ENCODE measurements at places on chromosomes 6 and 20.

DNA sequence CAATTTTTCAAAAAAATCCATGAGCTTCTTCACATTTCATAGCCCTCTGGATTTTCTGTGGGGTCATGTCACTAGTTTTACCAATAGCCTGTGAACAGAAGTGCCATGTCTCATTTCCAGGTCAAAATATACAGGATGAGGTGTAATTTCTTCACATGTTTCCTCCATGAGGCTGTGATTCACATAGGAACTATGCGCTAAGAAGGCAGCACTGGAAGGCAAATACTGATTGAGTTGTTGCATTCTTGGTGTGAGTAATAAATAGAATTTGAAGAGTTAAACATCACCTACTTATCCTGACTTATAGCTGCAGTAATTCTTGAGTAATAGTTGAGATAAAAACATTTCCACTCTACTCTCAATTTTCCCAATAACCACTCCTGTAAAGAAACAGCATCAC is 442.3 kb downstream of the HAO1 start:
- no peak for DNase-seq

DNA sequence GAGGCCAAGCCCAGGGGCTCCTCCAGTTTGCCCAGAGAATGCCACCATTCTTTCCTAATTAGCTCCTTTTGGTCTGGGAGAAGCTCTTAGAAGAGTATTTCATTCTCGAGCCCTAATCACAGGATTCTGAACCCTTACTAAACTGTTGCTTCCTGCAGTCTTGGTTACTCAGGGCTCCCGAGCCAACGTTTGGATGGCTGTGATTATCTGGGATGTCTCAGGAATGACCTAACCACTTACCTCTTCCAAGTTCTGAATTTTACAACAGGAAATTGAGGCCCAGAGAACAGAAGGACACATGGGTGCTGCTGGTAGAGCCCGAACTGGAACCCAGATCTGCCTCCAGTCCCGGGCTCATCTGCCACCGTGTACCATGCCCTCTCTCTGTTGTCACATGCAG is 22.2 kb upstream of the PNPLA1 start:
- no peak for DNase-seq

- DNase-seq = no peak
Observed at GRCh38 chr6:42158011-42158410, 15.2 kb upstream of the GUCA1A start.

- DNase-seq = no peak
Observed at GRCh38 chr20:52247548-52247947, 56.0 kb upstream of the ZFP64 start.
